ENCODE measurements at places on chromosomes 5 and 9.

GRCh38 chr5:17388717-17389116 is 109.3 kb upstream of the TAF11L2 start:
- DNase-seq = no peak

DNA sequence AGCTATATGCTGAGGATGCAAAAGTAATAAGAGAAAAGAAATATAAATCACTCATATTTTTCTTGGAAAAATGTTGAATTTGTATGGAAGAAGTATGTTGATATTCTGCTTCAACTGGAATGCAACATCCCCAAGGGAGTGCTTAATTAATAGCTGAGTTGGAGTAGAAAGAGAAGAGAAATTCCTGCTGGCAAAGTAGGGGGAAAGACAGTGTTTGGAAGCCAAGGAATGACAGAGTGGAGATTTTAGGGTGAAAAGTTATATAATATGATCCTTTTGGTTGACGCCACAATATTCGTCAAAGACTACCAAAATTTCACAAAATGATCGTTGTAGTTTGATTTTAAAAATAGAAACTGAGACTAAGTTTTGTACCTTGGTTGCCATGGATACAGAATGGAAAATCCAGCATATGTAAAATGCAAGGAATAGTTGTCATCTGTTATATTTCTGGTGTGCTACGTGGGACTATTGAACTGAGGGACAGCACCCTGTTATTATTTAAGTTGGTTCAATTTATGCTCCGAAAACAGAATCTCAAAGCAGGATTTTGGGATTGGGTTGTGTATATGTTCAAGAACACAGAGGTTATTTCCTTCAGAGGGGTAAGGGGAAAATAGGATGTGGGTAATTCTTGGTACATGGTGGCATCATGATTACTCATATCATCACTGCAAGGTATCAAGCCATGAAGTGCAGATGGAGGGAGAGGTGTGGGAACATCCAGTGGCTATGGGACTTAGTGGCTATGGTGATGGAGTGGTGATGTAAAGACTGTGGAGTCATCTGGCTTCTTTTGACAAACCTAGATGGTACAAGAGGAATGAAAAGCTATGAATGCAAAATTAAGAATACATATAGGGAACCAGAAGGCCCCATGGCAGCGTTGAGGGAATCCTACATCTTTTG is 61.0 kb downstream of the SUB1 start:
- no peak for DNase-seq

- no peak for DNase-seq
Measured at GRCh38 chr5:6424700-6425099, 24.0 kb upstream of the UBE2QL1 start.

DNA sequence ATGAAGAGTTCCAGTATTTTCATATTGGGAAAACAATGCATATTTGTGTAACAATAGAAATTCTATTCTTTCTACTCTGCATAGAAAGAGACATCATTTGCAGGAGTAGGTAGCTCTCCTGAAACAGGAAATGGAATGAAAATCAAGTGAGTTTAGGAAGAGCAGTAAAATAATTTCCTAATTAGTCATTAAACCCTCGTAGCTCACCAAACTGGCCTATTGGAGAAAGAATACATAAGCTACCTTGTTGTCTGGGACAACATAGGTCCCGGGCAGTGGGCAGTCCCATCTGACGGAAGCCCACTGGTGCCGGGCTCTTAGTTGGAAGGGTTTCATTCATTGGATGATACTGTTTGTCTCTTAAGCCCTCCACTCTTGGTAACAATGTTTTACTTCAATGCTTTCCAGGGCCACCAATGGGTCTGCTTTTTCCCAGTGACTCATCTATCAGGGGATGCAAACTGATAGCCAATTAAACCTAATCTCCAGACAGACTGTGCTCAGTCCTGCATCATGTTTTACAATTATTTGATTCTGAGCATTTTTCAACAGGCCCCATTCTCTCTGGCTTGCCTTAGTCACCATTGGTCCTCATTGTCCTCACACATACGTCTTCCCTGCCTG is 46.5 kb downstream of the GNA14 start:
- no peak for DNase-seq

GRCh38 chr5:166561759-166562158 is 1729.7 kb upstream of the WWC1 start:
- no peak for DNase-seq

GRCh38 chr5:65790371-65791163 is 68.6 kb downstream of the NLN start:
- no peak for DNase-seq

DNA sequence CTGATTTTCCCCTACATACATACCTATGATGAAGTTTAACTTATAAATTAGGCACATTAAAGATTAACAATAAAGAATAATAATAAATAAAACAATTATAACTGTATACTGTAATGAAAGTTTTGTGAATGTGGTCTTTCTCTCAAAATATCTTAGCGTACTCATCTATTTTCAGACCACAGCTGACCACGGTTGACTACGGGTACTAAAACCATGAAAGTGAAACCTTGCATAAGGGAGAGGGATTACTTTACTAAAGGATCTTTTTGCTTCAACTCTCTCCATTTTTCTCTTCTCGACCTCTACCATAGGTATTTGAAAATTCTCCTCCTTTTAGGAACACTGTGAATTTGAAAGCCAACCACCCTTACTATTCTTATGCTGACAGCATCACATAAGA is 475.5 kb downstream of the CETN3 start:
- no peak for DNase-seq

- no peak for DNase-seq
Measured at GRCh38 chr9:72173080-72173479, 23.8 kb downstream of the GDA start.

GRCh38 chr5:95822542-95823181 is at the start of gene GLRX:
GLRX (minus strand) TSS chr5:95822726; CDS start chr5:95822662, 64 bp downstream.
- DNase-seq = peak; percentile 81

GRCh38 chr5:133944263-133945185 is 23.9 kb downstream of the C5orf15 start:
- peak; percentile 67 for DNase-seq

- no peak for DNase-seq
Measured at GRCh38 chr5:97181856-97182545, 1.0 kb downstream of the RIOK2 start.

- no peak for DNase-seq
Measured at GRCh38 chr5:59287361-59287760, 606.2 kb downstream of the PDE4D start.

DNA sequence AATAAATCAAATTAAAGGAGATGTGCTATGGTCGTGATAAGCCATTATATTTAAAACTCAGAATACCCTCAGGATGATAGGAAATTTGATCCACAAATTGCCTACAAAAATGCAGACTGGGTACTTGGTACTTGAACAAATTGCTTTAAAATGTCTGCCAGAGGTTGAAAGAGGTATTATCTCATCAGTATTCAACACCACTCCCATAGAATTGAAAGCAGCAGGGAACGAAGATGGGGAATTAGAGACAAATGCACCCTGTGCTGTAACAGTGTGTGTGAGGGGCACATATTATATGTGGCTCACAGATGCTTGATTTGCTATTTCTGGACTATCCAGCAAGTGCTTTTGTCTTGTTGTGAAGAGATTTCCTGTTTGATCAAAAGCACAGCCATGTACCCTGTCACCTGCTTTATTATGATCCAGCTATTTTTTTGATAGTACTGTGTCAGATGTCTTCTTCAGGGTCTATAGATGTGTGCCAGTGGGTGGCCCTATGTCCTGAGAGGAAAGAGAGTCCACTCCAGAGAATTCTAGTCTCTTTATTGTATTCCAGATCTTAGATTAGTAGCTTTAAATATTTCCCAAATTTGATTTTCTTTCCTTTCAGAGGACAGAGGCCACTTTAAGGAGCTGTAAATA is 120.1 kb downstream of the XRCC4 start:
- DNase-seq = no peak

- DNase-seq = no peak
Measured at GRCh38 chr9:89786655-89787054, 181.8 kb downstream of the GADD45G start.

- DNase-seq = no peak
Measured at GRCh38 chr9:110224583-110224982, 16.6 kb upstream of the C9orf152 start.

DNA sequence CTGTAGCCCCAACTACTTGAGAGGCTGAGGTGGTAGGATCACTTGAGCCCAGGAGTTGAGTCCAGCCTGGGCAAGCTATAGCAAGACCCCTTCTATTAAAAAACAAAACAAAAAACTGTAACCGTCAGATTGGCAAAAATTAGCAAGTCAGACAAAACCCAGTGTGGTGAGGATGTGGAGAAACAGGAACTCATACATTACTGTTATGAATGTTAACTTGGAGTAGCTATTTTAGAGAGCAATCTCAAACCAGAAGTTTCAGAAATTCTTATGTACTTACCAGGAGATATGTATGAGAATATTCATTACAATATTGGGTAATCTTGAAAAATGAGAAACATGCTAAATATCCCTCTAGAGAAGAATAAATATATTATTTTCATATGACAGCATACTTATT is 120.3 kb downstream of the INVS start:
- DNase-seq = no peak

DNA sequence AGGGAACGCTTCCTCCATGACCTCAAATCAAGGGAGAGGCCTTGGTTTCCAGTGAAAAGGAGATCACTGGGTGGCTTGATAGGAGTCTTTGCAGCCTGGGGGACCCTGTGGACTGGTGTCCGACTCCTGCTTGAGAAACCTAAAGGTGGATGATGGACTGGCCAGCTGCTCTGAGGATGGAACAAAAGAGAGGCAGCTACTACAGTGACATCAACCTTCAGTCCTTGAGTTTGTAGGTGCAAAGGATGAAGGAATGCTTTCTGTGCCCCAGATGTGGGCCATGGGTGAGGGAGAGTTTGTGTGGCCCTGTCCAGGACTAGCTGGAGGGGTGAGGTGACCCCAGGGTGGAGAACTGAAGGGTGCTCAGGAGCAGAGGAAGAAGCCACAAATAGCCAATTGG is 114.4 kb upstream of the TBC1D2 start:
- DNase-seq = no peak

- DNase-seq = no peak
Measured at GRCh38 chr5:88557881-88558280, 289.2 kb upstream of the TMEM161B start.

GRCh38 chr5:64298586-64298985 is 132.9 kb downstream of the RNF180 start:
- DNase-seq = peak; percentile 9

- DNase-seq = no peak
Measured at GRCh38 chr5:39022151-39022550, 52.0 kb downstream of the RICTOR start.

GRCh38 chr9:135416664-135417290 is 62.8 kb upstream of the PPP1R26 start:
- no peak for DNase-seq

- no peak for DNase-seq
Measured at GRCh38 chr5:2523180-2523579, 228.3 kb downstream of the IRX2 start.

DNA sequence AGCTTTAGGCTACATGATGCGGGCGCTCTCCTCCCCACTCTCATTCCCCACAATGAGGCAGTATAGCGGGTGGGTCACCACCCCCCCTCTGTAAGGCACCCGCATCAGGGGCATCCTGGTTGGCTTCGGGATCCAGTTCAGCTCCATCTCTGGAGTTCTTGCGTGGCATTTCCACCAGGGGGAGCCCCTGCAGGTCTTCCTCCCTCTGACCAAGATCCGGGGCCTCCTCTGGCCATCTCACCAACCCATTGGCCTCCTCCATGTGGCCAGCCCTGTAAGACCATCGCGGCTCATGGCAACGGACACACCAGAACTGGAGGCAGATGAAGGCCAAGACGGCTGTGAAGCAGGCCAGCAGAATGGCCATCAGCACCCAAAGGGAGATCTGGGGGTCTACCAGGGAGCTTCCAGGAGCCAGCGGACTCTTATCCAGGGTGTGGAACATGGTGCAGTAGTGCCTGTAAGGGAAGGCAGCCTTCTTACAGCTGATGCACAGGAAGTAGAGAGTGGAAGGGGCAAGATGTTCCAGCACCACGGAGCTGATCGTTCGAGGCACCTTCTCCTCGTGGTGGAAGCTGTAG is 77.0 kb downstream of the CYFIP2 start:
- DNase-seq = no peak

DNA sequence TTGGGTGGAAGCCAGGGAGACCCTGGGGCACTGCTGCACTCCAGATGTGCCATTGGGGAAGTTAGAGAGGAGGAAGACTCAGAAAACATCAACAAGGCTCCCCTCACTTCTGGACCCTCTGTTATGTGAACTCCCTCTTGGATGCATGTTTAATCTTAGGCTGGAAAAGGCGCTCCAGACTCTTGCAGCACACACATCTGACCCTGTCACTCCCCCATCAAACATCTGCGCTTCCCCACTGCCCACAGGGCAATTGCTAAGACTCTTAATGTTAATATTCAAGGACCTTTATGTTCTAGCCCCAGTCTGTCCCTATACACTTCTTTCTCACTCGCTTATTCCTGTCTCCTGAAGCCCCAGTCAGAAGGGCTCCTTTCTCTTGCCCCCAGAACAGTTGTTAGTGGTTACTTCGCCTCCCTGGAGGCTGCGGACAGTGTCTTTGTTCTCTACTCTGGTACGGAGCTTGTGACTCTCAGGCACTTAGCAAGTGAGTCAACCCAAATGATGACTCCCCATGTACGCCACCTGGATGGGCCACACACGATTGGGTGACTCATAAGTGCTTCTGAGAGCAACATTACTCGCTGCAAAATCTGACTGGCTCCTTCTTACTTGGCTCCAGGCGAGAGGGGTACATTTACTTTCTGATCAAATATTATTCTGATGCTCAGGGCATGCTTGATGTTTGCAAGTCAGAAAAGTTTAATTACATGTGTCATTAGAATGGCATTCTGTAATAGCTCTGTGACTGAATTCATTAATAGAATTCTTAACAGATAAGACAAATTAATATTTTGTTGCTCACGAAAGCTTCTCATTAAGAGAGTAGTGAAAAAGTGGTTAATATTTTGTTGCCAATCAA is 193.6 kb downstream of the HSPA4 start:
- DNase-seq = no peak

- DNase-seq = no peak
Measured at GRCh38 chr5:84287951-84288350, 96.7 kb downstream of the EDIL3 start.

- DNase-seq = no peak
Measured at GRCh38 chr5:173727839-173728778, 111.7 kb upstream of the BOD1 start.

- no peak for DNase-seq
Measured at GRCh38 chr5:140182803-140183367, 7.9 kb downstream of the CYSTM1 start.

DNA sequence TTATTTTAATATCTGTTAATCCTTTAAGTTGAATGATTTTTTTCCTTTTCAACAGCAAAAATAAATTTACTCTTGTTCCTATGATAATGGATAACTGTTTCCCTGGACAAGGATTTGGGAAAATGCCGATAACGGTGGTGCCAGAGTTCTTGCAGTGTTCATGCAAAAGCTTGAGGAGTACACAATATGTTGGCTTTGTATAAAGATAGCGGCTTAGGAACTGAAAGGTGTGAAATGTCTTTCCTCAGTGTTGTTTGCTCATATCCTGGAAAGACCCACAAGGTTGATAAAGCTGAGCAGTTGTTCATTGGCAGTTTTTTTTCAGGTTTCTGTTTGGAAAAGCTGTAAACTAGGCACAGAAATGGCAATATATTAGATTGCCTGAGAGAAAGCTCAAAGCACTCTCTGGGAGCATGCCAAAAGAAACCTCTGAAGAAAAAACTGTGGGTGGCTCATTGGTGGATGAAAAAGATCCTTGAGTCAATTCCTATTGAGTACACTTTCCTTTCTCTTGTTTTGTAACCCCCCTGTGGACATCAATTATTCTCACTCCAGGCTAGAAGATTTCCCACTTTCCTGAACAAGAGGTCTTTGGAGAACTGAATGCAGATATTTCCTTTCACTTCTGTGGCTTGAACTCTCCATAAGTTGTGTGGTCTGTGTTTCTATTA is 117.2 kb upstream of the RGMB start:
- DNase-seq = no peak

GRCh38 chr5:58106754-58107410 is 353.0 kb downstream of the PLK2 start:
- no peak for DNase-seq

All from right kidney (tissue), 9 donors.